Choroid plexus epithelial cell (primary cell): ENCODE measurements at places on chromosomes 7 and 10.
A peak's percentile ranks its signal among the peaks of the same experiment; 100 is the strongest.

GRCh38 chr7:158067219-158067930 lies 520.2 kb downstream of the PTPRN2 start:
- DNase-seq: no peak

DNA sequence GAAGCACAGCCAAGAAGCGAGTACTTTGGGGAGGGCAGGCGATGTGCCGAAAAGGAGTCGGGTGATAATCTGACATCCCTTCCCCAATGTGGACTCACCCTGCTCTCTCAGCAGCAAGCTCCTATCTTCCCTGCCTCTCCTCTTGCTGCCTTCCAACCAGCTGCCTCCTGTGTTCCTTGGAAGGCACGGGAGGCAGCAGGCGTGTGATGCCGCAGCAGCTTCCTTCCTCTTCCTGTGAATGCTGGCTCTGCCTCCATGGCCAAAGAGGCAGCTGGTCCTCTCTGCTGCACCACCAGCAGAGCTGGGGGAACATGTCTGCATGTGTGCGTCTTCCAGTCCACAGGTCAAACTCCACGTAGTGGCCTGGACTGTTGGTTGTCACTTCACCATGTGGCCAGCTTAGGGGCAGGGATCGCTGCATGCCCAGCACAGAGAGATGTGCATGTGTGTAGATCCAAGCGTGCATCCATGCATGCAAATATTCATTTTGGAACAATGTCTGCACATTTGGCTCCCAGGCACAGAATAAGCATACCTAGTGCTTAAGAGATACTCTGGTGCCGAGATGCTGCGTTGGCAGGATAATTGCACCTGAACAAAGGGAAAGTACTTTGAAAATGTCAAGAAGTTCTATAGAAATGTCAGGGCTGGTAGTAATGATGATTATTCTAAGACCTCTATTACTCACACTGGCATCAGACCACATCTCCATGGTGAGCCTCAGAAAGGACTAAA lies 499.8 kb downstream of the PLXNA4 start:
- no peak for DNase-seq

- no peak for DNase-seq
Observed at GRCh38 chr10:30858499-30858898, 173.2 kb downstream of the ZNF438 start.

GRCh38 chr10:62733654-62734293 lies 70.7 kb upstream of the ADO start:
- DNase-seq: no peak

DNA sequence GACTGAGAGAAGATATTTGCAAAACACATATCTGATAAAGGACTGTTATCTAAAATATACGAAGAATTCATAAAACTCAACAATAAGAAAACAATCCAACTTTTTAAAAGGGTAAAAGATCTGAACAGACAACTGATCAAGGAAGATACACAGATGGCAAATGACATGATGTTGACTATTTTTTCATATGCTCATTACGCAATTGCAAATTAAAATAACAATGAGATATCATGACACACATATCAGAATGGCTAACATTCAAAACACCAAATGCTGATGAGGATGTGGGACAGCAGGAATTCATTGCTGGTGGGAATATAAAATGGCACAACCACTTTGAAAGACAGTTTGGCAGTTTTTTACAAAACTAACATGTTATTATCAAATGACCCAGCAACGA lies 8.9 kb downstream of the DENND11 start:
- no peak for DNase-seq

DNA sequence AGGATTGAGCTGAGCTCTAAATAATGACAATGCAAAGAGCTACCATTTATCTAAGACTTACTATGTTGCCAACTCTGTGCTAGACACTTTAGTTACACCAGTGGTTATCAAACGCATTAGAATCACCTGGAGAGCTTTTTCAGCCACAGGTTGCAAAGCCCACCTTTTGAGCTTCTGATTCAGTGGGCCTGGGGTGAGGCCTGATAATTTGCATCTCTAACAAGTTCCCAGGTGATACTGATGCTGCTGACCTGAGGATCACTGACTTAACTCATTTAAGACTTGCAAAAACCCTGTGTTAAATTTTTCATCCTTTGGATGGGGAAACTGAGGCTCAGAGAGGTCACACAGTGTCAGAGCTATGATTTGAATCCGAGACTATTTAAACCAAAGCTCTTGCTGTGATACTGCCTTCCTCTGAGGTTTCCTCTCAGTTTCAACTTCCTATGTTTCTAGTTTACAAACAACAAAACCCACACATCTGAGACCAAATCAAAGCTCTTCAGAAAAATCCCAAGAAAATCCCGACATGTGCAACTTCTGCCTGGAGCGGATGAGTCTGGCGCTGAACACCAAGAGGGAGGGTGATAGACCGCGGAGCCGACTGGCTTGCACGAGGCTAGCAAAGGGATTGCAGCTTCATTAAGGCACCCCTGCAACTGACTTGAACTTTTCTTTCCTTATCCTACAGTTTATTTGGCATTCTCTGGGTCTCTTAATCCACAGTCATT lies 124.9 kb downstream of the CYP26A1 start:
- DNase-seq: peak; percentile 79

DNA sequence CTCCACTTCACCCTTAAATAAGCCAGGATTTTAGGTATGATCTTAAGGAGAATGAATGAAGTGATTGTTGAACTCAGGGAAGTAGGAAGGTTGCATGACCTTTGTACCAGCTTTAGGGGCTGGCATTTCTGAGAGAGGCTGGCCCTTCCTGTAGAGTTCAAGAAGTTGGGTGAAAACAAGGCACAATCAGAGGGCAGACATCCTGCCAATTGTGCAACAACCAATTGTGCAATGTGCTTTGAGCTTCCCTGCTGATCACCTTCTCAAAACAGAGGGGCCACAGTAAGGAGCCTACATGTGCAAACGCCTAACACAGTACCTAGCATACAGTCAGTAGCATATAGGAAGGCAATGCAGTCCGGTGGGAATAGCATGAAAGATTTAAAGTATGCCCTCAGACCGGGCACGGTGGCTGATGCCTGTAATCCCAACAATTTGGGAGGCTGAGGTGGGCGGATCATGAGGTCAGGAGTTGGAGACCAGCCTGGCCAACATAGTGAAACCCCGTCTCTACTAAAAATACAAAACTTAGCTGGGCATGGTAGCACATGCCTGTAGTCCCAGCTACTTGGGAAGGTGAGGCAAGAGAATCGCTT lies 5.4 kb downstream of the CPVL start:
- DNase-seq: peak; percentile 10

- DNase-seq: no peak
Observed at GRCh38 chr7:32217341-32218153, 147.3 kb upstream of the PDE1C start.

DNA sequence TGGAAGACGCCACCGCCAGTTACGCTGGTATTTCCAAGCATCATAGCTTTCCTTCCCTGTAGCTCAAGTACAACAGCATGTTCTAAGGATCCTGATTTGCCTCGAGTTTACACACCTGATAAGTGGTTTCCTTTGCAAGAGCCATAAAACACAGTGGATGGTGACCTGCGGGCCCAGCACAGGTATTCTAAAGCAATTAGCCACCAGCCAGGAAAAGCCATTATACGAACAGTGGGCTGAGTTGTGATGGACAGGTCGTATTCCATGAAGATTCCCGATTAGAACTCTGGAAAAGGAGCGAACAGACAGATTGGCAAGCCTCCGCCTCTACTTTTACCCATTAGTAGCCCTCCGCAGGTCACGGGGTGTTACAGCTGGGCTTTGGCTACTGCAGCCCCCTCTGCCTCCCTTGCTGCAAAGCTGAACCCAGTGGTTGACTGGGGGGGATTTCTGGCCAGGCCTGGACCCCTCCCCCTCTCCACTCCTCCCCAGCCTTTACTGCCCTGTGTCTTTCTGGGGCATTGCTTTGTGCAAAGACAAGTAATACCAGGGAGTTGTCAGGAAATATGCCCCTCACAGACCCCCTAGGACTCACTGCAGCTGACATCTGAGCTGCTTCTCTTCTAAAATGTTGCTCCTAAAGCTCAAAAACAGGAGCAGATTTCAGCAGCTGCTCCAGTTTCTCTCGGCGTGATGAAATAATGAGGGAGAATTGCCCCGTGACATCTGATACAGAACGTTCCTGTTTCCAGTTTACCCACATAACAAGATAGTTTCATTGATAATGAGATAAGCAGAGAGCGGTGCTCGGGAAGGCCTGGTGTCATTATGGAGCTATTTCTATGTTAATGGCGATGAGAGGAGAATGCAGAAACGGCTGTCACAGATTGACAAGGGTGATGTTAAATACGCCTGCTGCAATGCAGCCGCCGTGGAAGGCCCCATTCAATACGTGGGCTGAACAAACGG lies 214.4 kb downstream of the CCSER2 start:
- DNase-seq: no peak

DNA sequence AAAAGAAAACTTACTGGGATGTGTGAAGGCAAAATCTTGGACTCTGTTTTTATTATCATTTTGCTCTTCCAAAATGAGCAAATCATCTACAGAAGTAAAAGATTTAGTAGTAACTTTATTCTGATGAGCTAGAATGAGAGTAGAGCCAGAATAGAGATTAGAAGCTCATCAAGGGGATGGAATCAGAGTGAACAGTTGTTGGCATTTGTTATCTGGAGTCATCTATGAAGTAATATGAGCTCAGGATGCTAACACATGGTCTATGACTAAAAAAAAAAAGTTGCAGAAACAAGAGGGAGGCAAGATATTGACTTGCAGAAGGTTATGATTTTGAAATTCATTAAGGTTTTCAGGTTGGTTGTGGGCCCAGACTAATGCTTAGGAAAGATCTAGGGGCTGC lies 409.1 kb upstream of the ETV1 start:
- no peak for DNase-seq

DNA sequence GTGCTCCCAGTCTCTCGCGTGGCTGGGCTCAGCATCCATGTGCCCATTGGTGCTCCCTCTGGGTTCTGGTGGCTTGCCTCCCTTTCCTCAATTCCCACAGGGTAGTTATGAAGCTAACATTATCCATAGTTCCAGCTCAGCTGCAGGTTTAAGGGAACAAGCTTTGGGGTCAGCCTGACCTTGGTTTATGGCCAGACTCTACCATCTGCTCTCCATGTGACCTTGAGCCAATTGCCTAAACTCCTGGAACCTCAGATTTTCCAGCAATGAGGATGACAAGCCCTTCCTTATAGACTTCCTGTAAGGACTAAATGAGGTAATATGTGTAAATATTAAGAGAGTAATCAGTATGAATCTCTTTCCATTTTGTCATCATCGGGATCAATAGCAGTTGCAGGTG lies 10.1 kb upstream of the SLC29A3 start:
- no peak for DNase-seq

GRCh38 chr7:99070361-99070760 lies 73.5 kb downstream of the SMURF1 start:
- DNase-seq: no peak

DNA sequence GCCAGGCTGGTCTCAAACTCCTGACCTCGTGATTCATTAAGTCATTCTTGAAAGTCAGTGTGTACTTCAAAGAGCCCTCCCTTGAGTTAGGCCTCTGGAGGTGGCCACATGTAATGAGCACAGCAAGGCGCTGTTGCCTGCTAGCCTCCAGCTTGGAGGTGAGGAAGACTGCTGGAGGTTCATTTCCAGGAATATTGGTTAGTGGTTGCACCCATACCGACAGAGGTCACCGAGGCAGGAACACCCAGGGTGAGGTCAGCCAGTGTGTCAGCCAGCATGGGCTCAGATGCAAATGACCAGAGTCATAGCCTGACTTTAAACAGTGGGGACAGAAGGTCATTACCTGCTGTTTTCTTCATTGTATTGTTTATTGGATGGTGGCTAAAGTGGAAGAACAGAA lies 85.0 kb downstream of the PLPP4 start:
- peak; percentile 26 for DNase-seq

DNA sequence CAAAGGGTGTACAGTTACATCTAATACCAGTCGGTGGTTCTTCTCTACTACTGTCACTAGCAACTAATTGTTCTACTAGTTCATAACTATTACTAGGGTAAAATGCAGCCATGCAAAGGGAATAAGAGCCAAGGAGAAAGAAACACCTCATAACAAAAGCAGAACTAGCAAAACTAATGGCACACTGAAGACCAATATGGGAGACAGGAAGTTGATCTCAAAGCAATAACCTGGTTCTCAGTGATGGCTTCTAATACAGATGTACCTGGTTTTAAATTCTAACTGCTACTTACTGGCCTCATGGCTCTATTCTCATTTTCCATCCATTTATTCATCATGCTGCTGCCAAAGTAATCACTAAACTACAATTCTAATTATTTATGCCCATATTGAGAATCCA lies 170.3 kb downstream of the SEMA3E start:
- DNase-seq: no peak

DNA sequence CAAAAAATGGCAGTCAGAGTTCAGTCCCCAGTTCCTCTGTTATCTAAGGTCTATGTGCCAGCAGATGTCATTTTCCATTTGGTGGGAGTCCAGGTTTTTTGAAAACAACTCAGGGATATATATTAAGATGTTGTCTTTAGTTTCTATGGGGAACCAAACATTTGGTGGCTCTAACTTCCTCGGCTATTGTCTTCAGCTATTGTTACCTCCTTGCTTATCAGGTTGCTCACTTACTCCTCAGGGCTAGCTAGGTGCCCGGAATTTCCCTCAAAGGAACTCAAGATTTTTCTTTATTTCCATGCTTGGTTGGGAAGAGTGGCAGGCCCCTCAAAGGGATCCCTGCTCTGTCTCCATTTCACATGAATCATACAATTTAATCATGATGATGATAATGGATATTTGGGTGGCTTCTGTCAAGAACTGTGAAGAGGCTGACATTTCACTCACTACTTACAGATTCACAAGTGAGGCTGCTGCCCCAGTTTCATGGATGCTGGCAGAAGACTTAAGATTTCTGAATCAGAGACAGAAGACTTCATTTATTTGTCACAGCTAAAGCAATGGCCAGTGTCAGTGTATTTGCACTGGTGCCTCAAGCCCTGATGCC lies 182.8 kb downstream of the PKD1L1 start:
- no peak for DNase-seq

DNA sequence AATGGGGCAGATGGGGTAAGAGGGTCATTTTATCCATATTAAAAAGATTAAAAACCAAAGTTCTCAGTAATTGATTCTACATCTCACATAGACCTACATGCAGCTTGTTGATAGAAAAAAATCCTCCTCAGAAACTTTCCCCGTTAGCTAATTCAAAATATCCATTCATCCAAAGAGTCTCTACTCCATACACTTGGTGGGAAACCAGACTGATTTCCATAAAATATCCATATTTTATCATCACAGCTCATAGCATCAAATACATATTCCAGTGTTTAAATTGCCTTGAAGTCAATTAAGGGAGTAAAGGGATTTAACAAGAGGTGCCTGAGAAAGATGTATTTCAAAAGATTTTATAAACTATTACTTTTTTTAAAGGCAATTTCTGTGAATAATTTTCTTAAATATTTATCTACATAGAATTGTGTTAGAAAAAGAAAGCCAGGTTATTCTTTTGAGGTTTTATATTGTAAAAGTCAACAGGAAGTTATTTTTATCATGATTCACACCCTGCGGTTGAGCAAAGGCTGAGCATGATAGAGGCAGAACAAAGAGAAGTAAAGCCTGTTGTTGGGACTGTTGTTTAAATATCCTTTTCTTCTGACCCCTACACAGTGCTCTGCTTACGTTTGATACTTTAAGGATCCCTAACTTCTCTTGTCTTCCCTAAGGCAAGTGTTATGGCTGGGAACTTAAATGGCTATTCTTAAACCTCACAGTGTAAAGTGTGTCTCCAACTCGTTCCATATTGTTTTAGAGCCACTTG lies 266.7 kb downstream of the PRKG1 start:
- DNase-seq: peak; percentile 42

GRCh38 chr7:35576031-35576573 lies 118.8 kb downstream of the HERPUD2 start:
- DNase-seq: no peak
